ENCODE measurements at places on chromosomes 16 and 17.
A peak's percentile ranks its signal among the peaks of the same experiment; 100 is the strongest.

DNA sequence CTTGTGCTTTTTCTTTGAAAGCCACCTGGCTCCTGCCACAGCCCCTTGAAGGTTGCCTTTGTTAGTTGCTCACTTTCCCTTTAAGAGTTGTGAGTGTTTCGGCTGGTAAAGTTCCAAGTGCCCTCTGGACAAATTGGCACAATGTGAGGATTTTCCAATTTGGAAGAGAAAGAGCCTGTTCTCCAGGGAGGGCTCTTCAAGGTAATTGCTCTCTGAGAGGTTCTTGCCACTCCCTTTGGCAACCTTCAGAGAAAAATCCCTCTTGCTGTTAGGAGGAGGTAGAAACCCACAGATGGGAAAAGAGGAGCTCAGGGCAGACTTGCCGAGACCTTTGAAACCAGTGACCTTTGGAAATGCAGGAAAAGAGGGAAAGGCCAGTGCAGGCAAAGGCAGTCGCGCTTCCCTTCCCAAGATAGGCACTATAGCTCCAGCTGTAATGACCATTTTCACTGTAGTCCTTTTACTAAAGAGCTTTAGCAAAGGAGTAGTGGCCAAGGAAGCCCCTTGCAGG, 49.0 kb upstream of the AKAP1 start:
- DNase-seq: no peak

- no peak for DNase-seq
Observed at GRCh38 chr16:69100071-69100691, 5.3 kb upstream of the HAS3 start.

DNA sequence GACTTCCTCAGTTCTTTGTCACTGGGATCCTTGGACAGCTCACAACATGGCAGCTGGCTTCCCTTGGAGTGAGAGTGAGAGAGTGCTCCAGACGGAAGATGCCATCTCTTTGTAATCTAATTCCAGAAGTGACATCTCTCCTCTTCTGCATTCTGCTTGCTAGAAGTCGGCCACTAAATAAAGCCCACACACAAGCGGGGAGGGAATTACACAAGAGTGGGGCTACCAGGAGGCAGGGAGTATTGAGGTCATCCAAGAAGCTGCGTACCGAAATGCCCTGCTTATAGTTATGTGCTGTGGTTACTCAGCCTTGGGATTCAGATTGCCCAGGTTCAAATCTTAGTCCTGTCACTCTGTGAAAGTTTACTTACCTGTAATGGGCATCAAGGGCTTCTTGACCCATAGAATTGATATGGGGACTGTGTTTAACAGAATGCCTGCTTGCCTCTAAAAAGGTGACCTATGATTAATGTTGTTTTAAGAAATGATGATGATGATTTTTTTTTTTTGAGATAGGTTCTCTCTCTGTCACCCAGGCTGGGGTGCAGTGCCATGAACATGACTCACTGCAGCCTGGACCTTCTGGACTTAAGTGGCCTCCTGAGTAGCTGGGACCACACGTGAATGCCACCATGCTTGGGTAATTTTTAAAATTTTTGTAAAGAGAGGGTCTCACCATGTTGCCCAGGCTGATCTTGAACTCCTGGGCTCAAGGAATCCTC, 120.9 kb upstream of the HS3ST2 start:
- DNase-seq: no peak

GRCh38 chr17:45783593-45784292, 377 bp upstream of the CRHR1 start:
- peak; percentile 45 for DNase-seq

DNA sequence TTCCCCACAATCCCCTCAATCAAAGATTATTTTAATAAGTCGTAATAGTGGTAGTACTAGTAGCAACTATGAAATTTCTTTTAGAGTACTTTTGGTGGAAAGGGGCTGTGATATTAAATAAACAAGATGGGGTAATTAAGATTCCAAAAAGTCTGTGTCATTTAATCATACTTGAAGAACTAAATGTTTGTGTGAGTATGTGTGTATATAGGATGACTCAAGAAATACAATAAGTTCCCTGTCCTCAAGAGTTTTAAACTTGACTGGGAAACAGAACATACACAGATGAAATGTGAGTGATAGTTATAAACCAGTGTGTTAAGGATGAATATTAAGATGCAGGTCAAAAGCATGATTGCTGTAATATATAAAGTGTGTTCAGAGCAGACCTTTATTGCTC, 2.3 kb downstream of the ALDH3A2 start:
- DNase-seq: no peak

- no peak for DNase-seq
Observed at GRCh38 chr17:34725008-34725407, 145.6 kb downstream of the TMEM132E start.

- no peak for DNase-seq
Observed at GRCh38 chr17:80611816-80612215, 67.2 kb downstream of the RPTOR start.

DNA sequence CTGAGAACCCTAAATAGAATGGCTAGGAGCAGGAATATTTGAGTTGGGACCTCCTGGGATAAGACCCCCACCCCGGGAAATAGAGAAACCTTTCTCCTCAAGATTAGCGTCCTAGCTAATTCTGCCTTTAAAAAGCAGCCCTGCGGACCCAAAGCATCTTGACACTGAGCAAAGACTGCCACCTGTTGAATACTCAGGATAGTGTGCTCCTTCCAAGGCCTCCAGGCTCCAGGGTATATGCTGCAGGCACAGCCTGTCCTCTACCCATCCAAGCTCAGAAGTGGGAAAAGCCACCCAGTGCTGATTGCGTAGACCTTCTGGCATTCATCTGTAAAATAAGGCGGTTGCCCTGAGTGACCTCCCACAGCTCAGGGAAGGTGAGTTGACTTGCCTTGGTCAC, 456.2 kb upstream of the DYNLRB2 start:
- peak; percentile 58 for DNase-seq

GRCh38 chr16:6114691-6115090, 1017.1 kb upstream of the EEF2KMT start:
- DNase-seq: no peak

- no peak for DNase-seq
Observed at GRCh38 chr16:79089735-79090284, 510.7 kb downstream of the MAF start.

- DNase-seq: no peak
Observed at GRCh38 chr17:45310380-45311324, 6.2 kb downstream of the MAP3K14 start.

DNA sequence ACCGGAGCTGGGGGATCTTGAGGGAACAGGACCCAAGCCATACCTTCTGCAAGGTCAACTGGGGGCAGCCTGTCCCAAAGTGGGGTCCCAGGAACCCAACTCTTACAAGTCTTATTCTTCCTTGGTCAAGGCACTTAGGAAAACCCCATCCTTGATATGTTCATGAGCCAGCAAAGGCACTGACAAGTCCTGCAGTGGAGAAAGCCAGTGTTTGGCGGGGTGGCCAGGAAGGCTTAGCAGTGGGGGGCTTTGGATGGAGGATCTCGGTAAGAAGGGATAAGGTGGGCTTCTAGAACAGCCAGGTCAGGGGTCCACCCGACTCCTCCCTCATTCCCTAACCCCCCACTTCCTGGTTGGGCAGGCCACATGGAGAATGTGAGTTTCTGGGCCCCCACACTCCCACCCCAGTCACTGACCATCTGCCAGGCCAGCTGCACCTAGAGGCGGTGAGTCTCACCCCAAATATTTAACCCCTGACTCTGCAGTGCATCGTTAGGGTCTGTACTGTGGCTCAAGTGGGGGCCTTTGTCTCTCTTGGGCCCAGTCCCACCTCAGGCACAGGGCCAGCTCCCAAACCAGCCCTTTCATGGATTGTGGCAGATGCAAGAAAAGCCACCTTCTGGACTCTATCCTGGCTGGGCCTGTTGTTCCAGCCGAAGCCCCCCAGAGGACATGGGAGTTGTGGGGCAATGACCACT, 22.3 kb downstream of the PPL start:
- no peak for DNase-seq

- no peak for DNase-seq
Observed at GRCh38 chr17:50909765-50910605, 43.8 kb upstream of the TOB1 start.

DNA sequence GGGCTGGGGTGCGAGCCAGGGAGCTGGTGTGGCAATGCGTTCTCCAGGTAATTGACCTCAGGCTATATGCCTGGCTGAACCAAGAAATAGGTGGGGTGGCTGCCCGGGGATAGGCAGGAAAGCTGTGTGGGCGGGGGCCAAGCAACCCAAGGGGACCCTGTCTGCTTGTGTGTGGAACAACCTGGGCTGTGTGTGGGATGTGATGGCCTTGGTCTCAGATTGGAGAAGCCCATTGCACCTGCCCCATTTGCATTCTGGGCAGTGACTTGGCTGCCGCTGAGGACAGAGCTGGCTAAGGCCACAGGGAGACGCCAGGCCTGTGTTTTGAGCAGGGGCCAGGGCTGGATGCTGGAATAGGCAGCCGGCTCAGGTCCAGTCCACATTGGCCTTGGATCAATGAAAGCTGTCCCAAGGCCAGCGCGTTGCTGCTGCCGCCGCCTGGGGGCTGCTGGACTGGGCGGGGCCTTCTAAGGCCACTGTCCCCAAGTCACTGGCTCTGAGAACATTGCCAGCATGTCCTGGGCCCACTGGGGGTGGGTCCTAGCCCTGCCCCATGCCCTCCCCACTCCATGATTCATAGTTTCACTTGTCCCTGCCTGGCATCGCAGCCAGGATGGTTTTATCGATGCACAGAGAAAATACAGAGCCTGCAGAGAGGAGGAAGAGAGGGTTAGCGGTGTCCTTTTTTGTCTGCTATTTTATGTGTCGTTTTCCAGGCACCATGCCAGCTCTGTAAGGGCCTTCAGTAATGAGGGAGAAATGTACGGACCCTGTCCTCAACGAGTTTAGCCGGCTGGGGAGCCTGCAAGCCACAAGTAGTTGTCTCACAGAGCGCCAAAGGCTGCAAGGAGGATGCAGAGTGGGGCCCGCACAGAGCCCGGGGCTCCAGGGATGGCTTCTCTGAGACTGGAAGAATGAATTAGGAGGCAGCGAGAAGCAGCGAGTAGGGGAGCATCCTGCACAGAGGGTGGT, 43.9 kb downstream of the NKD1 start:
- no peak for DNase-seq

GRCh38 chr16:88856828-88857727, at the start of the genes GALNS and TRAPPC2L:
TSS of gene GALNS (minus strand) at chr16:88856947. CDS start at chr16:88856877, 70 bp downstream.
TSS of gene TRAPPC2L (plus strand) at chr16:88857127. CDS start at chr16:88857151, 24 bp downstream.
- DNase-seq: peak; percentile 95

- no peak for DNase-seq
Observed at GRCh38 chr17:59695945-59696681, 11.1 kb downstream of the PTRH2 start.

DNA sequence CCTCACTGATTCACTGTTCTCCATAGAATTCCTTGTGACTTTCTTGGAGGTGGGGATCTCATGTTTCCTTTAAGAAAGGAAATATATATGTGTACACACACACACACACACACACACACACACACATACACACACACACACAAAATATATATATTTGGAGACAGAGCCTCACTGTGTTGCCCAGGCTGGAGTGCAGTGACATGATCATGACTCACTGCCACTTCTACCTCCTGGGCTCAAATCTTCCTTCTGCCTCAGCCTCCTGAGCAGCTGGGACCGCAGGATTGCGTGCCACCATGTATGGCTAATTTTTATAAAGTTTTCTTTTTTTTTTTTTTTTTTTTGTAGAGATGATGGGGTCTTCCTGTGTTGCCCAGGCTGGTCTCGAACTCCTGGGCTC, 45.9 kb downstream of the CDH13 start:
- no peak for DNase-seq

DNA sequence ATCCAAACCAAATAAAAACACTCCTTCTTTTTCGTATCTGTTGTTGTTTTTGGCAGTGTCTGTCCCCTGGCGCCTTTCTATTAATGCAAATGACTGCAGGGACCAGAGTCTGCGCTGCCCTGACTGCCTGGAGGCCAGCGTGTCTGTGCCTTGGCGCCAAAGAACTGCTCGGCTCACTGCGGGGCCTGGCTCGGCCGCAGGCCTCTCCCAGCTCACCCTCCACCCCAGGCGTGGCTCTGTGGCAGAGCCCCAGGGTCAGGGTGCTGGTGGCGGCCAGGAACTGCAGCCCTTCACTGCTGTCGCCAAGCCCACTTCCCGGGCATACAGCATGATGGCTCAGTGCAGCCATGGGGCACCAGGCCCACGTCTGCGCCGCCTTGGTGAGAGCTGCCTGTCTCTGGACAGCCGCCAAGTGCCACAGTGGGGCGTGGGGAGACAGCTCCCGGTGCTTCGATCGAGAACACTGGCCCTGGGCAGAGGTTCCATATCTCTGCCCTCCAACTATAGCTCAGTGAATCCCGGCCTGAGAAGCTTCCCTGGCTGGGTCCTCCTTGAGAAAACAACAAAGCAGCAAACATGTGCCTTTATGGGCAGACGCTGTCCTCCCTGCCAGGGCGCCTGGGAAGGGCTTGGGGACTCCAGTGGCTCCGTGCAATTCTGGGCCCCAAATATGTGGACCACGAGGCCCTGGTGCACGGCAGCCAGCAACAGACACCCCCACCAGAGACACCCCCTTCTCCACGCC, 11.1 kb downstream of the CANT1 start:
- DNase-seq: no peak

DNA sequence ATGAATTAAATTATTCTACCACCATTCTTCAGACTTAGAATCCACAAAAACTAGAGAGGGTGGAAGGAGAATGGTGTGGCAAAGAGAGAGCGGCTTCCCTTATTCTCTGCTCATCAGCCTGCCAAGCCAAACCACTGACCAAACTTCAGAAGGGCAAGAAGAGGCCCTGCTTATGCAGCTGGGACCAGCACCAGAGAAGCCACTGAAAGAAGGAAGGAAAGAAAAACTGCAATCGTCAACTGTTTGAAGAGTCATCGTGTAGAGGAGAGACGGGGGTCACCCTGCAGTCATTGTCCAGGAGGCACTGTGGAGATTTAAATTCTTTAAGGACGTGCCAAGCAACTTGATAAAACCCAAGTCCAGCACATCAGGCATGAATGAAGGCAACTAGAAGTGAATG, 15.6 kb downstream of the PMP22 start:
- no peak for DNase-seq

DNA sequence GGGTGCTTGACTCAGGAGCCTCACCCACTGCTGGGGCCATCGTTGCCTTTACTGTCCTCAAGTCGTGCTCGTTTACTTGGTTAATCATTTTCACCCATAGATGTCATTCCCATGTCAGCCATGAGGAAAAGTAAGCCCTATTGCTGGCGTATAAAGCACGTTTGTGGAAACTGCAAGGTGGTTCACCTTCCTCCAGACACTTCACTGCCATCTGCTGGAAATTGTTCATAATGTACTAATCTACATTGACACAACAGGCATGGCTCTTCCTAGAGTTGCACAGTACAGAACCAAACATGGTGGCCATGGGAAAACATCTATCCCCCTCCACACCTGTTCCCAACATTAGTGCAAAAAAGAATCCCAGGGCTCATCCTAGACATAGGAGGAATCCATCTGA, 116.6 kb downstream of the ZNF18 start:
- DNase-seq: no peak

GRCh38 chr17:80466188-80466705, 10.2 kb downstream of the NPTX1 start:
- DNase-seq: no peak

Data from HTR-8/SVneo (cell line).